Ammon's horn (tissue), 1 donor: ENCODE measurements at places on chromosomes 12 and 14.

GRCh38 chr14:67735336-67736147 lies 33.9 kb downstream of the RDH12 start:
- no peak for DNase-seq

- DNase-seq, result no peak
Measured at GRCh38 chr14:60958146-60958545, 22.7 kb downstream of the TRMT5 start.

- no peak for DNase-seq
Measured at GRCh38 chr14:68718023-68718990, 74.6 kb downstream of the ZFP36L1 start.

DNA sequence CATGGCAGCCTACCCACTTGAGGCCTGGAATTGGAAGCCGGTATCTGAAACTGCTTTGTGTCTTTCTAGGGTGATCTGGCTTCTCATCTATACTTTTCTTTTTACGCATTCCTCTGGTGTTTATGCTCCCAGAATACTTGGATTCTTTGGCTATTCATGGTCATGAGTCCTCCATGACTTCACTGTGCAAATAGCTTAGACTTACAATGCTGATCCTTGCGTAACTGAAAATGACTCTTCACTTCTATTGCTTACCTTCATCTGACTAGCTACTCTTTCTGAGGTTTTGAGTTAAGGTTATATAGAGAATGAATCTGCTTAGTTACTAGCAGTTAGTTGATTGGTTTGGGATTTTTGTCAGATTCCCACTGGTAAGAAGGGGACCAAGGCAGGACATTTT lies 121.7 kb upstream of the NOVA1 start:
- no peak for DNase-seq

DNA sequence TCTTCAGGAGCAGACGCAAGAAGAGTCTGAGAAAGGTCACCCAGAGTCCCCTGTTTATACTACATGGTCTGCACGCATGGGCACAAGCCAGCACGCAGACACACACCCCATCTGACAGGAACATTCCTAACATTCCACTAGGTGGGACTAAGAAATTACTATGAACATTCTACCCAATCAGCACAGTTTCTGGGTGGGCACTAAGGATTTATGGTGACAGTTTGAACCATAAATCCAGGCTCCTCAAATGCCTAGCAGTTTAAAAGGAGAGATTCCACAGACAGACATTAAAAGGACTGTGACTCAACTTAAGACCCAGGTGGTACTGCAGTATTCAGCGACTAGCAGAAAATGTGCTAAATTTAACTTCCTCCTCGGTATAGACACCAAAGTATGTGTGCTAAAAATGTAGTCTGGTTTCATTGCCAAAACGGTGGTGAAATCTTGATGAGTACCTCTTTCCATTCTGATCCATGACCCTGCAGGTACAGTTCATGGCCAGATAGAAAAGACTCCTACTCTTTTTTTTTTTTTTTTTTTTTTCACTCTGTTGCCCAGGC lies 16.2 kb downstream of the ABHD4 start:
- DNase-seq, result no peak

GRCh38 chr14:58415636-58416547 lies 11.4 kb downstream of the TIMM9 start:
- no peak for DNase-seq

DNA sequence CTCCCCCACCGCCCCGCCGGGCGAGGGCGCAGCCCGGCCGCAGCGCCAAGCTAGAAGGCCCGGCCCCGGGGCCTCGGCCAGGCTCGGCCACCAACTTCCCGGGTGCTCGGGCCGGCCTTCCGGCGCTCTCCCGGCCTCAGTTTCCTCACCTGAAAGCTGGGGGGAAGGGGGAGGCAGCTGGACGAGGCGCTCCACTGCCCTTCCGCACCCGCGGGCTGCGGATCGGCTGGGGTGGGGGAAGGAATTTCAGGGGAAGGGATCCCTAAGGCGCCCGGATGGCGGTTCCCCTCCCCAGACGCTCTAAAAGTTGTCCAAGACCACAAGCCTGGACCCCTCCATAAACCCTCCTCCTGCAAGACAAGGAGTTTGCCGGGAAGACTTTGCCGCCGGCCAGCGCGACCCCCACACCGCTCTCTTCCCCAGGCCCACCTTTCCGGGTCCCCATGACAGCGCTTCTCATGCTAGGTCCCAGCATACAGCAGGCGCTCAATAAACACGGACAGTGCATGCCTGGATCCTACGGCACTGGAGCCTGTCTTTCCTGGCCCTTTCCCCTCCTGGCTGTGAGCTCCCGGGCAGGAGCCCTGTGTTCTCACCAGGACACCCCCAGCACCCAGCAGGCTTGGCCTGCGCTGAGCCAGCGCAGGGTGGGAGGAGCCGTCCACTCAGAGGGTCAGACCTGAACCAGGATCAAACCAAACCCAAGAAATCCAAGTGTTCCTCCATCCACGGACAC lies 18.1 kb downstream of the BEGAIN start:
- no peak for DNase-seq

- peak; percentile 76 for DNase-seq
Measured at GRCh38 chr12:57836442-57837375, 9.8 kb downstream of the CTDSP2 start.

DNA sequence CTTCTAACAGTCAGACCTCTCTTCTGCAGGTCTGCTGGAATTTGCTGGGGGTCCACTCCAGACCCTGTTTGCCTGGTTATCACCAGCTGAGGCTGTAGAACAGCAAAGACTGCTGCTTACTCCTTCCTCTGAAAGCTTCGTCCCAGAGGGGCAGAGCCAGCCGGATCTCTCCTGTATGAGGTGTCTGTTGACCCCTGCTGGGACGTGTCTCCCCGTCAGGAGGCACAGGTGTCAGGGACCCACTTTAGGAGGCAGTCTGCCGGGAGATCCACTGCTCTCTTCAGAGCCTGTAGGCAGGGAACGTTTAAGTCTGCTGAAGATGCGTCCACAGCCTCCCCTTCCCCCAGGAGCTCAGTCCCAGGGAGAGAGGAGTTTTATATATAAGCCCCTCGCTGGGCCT lies 125.1 kb downstream of the SOX5 start:
- DNase-seq, result no peak

GRCh38 chr14:90475298-90475697 lies 78.5 kb downstream of the CALM1 start:
- DNase-seq, result no peak

GRCh38 chr12:55043542-55043941 lies 23.8 kb downstream of the NEUROD4 start:
- no peak for DNase-seq

DNA sequence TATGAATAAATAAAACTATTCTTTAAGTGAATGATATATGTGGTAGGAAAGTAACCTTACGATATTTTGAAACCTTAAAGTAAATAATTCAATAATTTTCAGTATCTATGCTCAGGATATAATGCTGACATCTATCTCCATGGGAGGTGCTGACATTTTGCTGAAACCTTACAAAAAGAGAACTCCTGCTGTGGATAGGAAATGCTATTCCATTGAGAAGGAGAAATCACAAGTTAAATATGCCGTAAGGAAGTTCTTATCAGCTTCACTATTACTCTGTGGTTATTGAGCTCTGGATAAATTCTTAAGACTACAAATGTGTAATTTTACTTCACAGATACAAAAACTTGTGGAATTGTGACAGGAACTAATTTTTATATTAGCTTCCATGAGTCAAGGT lies 722.1 kb downstream of the TMTC2 start:
- no peak for DNase-seq

DNA sequence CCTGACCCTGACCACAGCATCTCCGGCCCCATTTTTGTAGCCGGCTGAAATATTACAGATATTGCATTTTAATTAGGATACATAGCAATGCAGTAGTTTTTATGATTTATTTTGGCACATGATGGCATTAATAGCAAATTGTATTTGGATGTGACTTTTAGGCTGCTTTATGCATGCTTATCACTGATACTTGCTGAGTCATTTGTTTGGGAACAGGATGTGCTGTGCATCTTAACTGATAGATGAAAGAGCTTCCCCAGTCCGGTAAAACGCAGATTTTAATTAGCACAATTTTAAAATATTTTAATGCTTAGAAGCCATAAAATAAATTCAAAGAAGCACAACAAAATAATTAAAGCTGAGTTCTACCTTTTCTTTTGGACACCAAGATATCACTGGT lies 90.7 kb downstream of the OTOGL start:
- no peak for DNase-seq

- DNase-seq, result no peak
Measured at GRCh38 chr12:108676707-108677106, 43.0 kb upstream of the SELPLG start.

GRCh38 chr14:85234156-85235025 lies 295.6 kb upstream of the FLRT2 start:
- DNase-seq, result no peak

DNA sequence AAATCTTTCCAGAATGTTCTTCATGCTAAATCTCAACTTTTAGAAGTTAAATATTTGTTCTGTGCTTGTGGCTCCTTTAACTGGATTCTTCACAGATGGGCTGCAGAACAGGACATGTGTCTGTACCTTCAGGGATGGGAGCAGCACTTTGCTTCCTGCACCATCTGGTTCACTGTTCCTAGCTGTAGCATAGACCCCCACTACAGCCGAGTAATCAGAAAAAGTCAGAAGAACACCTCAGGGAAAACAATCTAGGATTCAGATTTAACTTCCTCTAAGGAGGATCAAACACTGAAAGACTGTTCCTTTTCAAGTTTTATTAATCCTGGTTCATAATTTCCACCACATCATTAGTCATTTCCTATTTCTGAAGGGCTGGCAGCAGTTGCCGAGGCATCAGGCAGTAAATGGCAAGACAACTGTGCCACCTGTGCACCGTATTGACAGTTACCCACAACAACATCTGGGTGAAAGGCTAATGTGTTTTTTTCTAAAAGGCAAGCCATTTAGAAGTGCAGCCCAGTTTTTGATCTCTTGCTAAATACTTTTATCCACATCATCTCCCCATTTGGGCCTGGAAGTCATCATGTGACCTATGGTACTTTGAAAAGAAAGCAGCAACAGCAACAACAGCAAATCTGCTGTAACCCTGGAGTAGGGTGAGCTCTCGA lies 212.8 kb upstream of the BMP4 start:
- DNase-seq, result no peak

DNA sequence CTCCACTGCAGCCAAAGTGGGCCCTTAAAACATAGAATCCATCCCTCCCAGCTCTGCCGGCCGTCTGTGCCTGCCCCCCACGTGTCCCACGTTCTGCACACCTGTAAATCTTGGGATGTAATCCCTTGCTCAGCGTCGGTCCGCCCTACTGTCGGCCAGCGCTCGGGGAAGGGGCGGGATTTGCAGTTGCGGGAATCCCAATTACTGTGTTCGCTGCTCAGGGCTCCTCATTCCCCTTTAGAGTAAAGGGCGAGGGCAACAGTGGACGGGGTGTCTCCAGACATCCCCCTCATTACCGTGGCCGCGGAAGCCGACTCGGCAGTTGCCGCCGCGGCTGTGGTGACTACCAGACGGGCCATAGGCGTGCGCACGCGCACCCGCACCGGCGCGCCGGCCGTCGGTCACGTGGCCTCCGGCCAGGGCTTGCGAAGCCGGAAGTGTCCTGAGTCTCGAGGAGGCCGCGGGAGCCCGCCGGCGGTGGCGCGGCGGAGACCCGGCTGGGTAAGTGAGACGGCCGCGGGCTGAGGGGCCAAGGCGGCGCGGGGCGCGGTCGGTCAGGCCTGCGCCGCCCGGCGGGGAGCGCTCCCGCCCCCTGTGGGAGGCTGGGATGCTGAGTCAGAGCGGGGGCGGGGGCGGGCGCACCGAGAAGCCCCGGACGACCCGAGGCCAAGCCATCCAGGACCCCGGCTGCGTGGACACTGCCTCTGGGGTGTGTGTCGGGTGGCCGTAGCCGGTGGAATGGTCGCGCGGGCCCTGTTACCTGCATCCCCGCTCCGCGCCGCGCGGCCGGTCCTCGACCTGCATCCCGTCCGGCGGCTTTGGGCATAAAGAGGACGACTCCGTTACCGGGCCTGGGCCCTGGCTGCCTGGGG lies at the start of gene TBK1:
TBK1 (plus strand) TSS at position 434 of the 872 bp plus-strand sequence. CDS start 3,751 bp downstream, outside the sequence.
- DNase-seq, result peak; percentile 90
